ENCODE measurements at places on chromosomes 2 and 18. TPM values are rescaled to one million over a fixed set of nuclear protein-coding genes. Genes with fewer than 3 reads are reported as not detected.

- DNase-seq = no peak
Observed at GRCh38 chr2:201847481-201847880, 41.1 kb downstream of the CDK15 start.

- no peak for DNase-seq
Observed at GRCh38 chr2:5464657-5465056, 227.5 kb upstream of the SOX11 start.

- no peak for DNase-seq
Observed at GRCh38 chr18:59564561-59564960, 132.7 kb downstream of the CCBE1 start.

DNA sequence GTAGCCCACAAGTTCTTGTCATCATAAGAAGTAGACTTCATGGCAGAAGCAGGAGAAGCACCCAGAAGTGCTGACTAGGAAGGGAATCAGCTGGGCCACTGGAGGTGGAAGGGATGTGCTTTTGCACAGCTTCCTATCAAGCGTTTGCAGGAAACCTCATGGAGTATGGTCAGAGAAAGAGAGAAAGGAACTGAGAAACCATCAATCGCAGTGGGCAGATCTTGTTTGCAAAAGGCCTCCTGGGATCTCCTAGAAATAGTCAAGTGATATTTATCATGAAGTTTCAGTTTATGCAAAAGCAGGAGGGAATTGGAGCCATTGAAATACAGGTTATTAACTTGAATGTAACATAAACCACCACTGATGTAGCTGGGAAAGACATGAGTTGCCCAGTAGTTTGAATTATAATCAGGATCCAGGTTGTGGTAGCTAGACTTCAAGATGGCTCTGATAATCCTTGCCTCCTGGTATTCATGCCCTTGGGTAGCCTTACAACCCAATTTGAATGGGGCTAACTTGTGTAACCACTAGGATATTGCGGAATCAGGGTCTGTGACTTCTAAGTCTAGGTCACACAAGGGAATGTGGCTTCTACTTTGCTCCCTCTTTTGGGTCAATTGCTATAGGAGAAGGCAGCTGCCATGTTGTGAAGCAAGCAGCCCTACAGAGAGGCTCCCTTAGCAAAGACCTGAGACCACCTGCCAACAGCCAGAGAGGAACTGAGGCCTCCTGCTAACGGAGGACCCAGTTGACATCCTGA lies 69.8 kb upstream of the TCF4 start:
- no peak for DNase-seq

The GPR17 gene
- total RNA-seq = not detected

DNA sequence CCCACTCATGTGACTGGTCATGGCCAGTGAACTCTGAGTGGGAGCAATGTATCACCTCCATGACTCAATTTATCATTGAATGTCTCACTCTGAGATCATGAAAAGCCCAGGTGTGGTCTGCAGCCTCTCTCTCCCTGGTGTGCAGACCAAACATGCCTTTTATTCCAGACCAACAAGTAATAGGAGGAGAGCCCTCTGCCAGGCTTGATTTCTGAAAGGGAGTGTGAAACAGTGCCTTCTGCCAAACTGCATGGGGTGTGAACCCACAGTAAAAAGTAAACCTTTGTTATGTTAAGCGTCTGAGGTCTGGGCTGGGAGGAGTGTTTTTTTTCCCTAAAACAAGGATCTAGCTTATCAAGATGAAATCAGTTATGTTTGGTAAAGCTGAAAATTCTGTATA lies 601.2 kb downstream of the ADCYAP1 start:
- no peak for DNase-seq

GRCh38 chr18:27005589-27005988 lies 140.1 kb upstream of the AQP4 start:
- DNase-seq = no peak

The SPATA3 gene
- total RNA-seq = not detected

- no peak for DNase-seq
Observed at GRCh38 chr2:50951437-50951836, 80.5 kb downstream of the NRXN1 start.

DNA sequence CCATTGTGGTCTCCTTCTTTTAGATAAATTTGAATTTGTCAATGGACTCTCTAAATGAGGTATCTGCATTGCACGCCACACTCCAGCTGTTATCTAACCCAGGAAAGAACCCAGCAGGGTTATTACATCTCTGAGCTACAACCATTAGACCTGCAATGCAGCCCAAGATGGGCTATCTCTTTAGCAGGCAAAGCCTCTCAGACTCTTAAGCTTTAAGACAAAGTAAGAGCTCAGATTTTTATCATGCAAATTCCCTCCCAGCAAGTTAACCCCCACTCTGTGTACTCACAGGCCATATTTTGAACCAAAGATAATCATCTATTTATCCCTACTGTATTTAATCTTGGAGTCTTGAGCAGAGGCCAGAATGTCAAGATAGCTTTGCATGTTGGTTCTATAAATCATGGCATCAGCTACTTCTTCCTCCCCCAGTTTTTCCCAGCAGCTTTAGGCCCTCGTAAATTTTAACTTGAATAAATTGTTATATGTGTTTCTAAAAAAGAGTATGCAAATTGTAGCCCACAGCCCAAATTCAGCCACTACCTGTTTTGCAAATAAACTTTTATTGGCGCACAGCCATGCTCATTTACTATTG lies 273.7 kb upstream of the PKDCC start:
- DNase-seq = no peak

DNA sequence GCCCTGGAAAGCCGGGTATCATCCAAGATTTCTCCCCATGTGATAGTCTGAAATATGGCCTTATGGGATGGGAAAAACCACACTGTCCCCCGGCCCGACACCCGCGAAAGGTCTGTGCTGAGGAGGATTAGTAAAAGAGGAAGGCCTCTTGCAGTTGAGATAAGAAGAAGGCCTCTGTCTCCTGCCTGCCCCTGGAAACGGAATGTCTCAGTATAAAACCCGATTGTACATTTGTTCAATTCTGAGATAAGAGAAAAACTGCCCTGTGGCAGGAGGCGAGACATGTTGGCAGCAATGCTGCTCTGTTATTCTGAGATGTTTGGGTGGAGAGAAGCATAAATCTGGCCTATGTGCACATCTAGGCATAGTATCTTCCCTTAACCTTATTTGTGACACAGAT lies 26.8 kb downstream of the RUFY4 start:
- no peak for DNase-seq

DNA sequence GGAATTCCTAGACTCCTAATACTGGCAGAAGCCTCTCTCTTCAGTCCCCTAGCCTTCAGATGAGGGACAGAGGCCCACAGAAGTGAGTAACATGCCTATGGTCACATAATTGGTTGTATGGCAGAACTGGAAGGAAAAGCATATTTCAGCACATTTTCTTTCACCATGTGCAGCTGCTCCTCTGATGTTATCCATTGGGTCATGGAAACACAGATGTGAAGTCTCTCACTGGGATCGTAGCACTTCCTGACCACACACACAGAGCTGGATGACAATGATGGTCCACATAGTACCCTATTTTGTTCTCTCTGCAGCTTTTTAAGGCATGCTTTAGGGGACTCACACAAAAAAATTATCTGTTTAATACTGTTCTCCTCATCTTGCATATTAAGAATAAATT lies 24.5 kb downstream of the MYO3B start:
- no peak for DNase-seq

The USP37 gene
- total RNA-seq = 10.8 TPM

GRCh38 chr2:75573145-75573878 lies 12.6 kb upstream of the EVA1A start:
- no peak for DNase-seq

GRCh38 chr2:45141883-45142866 lies 132.9 kb upstream of the SIX2 start:
- no peak for DNase-seq

DNA sequence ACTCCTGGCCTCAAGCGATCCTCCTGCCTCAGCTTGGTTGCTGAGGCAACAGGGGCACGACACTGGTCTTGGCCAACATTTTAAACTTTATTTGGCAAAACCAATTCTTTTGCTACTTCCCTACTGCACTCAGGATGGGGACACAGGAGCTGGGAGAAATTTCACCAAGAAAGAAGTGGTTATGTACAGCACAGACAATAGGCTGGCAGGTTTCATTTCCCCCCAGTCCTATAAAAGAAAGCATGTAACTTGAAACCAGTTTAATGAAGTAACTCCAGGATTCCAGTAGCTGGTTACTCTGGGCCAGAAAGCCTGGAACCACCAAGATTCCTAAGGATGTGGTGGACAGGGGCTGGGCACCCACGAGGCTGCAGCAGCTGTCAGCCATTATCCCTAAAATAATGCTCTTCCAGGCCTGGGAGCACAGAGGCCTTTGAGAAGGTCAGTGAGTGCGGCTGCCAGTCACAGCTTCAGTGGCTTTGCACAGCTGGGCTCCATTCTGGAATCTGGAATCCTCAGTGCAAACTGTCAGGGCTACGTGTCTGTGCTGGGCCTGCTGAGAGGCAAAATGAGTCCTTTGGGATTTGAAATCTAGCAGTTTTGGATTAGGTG lies 142.3 kb upstream of the ITGA6 start:
- DNase-seq = no peak

- no peak for DNase-seq
Observed at GRCh38 chr2:13560322-13560721, 843.6 kb downstream of the TRIB2 start.

The REG3G gene
- total RNA-seq = not detected

DNA sequence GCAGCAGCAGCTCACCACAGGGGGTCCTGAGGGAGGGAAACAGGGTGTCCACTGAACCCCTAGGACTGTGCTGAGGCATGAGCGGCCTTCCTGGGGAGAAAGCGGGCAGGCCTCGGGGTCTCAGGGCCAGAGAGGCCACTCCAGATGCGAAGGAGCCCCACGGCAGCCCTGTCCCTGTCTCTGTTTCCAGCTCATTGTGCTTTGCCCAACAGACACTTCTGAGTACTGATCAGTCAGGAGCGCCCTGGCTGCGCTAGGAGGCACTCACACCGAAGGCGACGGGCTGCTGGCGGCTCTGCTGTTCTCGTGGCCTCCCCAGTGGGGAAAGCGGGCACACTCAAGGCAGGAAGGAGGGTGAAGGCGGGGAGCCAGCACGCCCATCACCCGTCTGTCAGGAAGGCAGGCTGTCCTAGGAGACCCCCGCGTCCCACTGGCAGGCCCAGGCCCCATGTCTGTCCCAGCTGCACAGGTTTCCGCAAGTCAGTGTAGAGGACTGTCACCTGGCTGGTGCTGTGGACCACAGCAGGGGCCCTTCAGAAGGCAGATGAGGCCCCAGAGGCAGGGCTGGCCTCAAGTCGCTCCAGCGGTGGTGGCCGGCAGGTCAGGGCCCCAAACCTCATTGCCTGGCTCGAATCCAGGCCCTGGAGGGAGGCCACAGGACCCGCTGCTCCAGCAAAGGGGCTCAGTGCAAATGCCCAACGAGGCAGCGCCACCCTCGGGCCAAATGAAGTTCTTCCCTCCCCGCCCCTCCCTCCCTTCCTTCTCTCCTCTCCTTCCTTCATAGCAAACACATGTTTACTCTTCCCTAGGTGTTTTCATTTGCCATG lies 6.8 kb downstream of the ESPNL start:
- no peak for DNase-seq

The DPYSL5 gene
- total RNA-seq = not detected

DNA sequence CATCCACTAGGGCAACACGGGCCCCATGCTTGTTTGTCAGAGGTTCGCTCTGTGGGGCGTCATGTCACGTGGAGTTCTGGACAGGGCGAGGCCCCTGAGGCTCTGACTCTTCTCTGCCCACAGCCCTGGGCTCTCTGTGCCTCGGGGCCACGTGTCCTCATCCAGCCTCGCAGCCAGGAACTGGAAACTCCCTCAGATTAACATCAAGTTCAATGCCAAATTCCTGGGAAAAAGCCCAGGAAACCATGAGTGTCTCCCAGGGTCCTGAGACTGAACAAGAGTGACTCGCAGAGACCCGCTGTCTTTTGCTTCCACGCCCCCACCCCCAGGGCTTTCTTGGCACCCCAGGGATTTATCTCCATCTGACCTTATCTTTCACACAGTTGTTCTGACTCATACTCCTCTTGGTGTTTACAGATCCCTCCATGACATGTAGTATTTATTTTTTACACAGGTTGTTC lies 174.0 kb upstream of the PIEZO2 start:
- DNase-seq = no peak

GRCh38 chr18:77151033-77151771 lies 18.6 kb upstream of the MBP start:
- DNase-seq = no peak

The GRB14 gene
- 6.9 TPM for total RNA-seq

- DNase-seq = no peak
Observed at GRCh38 chr2:240325016-240326007, 110.2 kb upstream of the GPC1 start.

The FOSL2 gene
- 189 TPM for total RNA-seq

GRCh38 chr2:116269040-116269439 lies 1545.5 kb upstream of the DDX18 start:
- DNase-seq = no peak

DNA sequence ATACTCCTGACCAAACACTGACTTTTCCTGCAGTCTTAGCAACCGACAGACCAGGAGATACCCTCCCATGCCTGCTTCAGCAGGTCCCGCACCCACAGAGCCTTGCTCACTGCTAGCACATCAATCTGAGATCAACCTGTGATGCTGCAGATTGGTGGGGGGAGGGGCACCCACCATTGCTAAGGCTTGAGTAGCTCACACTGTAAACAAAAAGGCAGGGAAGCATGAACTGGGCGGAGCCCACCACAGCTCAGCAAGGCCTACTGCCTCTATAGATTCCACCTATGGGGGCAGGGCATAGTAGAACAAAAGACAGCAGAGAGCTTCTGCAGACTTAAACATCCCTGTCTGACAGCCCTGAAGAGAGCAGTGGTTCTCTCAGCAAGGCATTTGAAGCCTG lies 109.7 kb downstream of the SP100 start:
- no peak for DNase-seq

DNA sequence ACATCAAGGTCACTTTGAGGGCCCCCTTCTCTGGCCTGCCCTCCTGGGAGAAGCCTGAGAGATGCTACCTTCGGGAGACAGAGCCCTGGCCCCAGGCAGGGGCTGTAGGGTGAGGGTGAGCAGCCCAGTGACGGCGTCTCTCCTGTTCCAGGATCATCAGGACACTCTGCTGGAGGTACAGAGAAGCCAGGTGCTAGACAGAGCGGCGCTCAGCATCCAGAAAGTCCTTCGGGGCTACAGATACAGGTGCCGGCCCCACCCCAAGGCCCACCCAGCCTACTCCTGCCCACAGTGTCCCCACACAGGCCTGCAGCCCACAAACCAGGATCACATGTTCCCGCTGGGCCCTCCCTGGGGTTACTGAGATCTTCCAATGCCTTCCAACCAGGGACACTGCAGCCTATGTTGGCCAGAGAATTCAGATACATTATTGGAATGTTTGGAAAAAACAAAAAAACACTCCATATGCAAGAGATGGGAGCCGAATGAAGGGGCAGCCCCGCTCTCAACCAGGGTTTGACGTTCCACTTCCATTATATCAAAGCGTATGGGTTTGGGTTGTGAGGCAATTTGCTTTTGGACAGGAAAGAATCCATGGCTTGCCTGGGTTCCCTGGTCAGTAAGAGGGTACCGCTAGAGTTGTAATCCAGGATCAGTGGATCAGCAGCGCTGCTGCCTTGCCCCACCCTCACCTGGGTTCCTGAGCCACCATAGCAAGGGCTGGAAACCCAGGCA lies 49.5 kb upstream of the GPR17 start:
- no peak for DNase-seq

Measured in lower leg skin (tissue), 4 donors.